ENCODE measurements at places on chromosomes 5 and 9. TPM values are rescaled to one million over a fixed set of nuclear protein-coding genes. Genes with fewer than 3 reads are reported as not detected.

Gene SH3PXD2B
- total RNA-seq = 7.2 TPM

Gene SPATA31A3
- total RNA-seq = not detected

Gene ADAMTSL1
- total RNA-seq = 3.4 TPM

Gene CD14
- 25.0 TPM for total RNA-seq

Gene FLT4
- total RNA-seq = 2.0 TPM

Gene KIF12
- not detected for total RNA-seq

Gene ARL14EPL
- not detected for total RNA-seq

Gene GRAMD2B
- total RNA-seq = 41.1 TPM

Gene NMUR2
- not detected for total RNA-seq

Gene PCDHA6
- 0.20 TPM for total RNA-seq

Gene PDE6A
- total RNA-seq = 0.08 TPM

Gene BHMT2
- total RNA-seq = 8.1 TPM

Gene REEP2
- total RNA-seq = 27.5 TPM

Gene TRUB2
- 10.2 TPM for total RNA-seq

Gene IFNB1
- not detected for total RNA-seq

Gene PRELID2
- total RNA-seq = 37.6 TPM

Gene GMCL2
- not detected for total RNA-seq

Gene ADAMTS6
- total RNA-seq = 2.2 TPM

Gene NIPAL4
- total RNA-seq = not detected

Gene LCN2
- not detected for total RNA-seq

Gene PDE8B
- 64.5 TPM for total RNA-seq

Gene AOPEP
- 262 TPM for total RNA-seq

Gene LAMC3
- 0.56 TPM for total RNA-seq

Gene KIAA1958
- 4.1 TPM for total RNA-seq

Gene TAS2R1
- not detected for total RNA-seq

Gene SH3TC2
- total RNA-seq = 13.1 TPM

Gene LCN1
- not detected for total RNA-seq

Gene TERT
- total RNA-seq = not detected

Gene NFIB
- total RNA-seq = 74.4 TPM

Gene KIF2A
- total RNA-seq = 16.3 TPM

Gene CCDC171
- total RNA-seq = 1.4 TPM

Gene DDX46
- total RNA-seq = 12.2 TPM

Gene PRR16
- 6.3 TPM for total RNA-seq

Gene DNAJA1
- 64.4 TPM for total RNA-seq

Gene EIF4E1B
- total RNA-seq = not detected

Gene POU5F2
- total RNA-seq = 0.52 TPM

Gene NIM1K
- 0.43 TPM for total RNA-seq

Gene FIBCD1
- total RNA-seq = 0.20 TPM

Gene HAPLN1
- total RNA-seq = 0.19 TPM

Gene CDC42SE2
- total RNA-seq = 13.5 TPM

Gene CMBL
- 5.9 TPM for total RNA-seq

Gene SLC28A3
- total RNA-seq = 4.4 TPM

Gene RASEF
- 0.16 TPM for total RNA-seq

Gene DIMT1
- total RNA-seq = 23.0 TPM

Gene TLX3
- not detected for total RNA-seq

Gene DRD1
- total RNA-seq = not detected

Gene DCANP1
- total RNA-seq = not detected

Gene SHOC1
- total RNA-seq = not detected

Gene PCDHGA3
- total RNA-seq = 7.0 TPM
